ENCODE measurements at places on chromosomes 4 and X.

GRCh38 chr4:67436742-67437141 lies 108.6 kb downstream of the CENPC start:
- DNase-seq, result no peak

- no peak for DNase-seq
Measured at GRCh38 chr4:144903953-144904711, 193.9 kb downstream of the ANAPC10 start.

GRCh38 chr4:142350871-142351270 lies 495.2 kb downstream of the INPP4B start:
- peak; percentile 67 for DNase-seq

GRCh38 chr4:139611391-139611790 lies 54.2 kb upstream of the MGST2 start:
- no peak for DNase-seq

DNA sequence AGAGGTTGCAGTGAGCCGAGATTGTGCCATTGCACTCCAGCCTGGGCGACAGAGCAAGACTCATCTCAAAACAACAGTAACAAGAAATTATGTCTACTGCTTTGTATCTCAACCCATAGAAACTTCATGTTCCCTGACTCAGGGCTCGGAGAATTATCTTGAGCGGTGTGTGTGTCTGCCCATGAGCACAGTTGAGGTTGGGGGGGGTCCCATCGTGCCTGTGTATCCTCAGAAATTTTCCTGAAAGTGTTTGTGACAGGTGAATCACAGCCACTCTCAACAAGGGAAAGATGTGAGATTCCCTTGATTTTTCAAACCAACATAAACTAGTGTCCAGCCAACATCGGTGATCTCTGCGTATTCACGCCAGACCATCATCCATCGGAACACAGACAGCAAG lies 319.1 kb downstream of the ASMT start:
- no peak for DNase-seq

- DNase-seq, result peak; percentile 4
Measured at GRCh38 chr4:152209772-152210493, 326.0 kb downstream of the FBXW7 start.

DNA sequence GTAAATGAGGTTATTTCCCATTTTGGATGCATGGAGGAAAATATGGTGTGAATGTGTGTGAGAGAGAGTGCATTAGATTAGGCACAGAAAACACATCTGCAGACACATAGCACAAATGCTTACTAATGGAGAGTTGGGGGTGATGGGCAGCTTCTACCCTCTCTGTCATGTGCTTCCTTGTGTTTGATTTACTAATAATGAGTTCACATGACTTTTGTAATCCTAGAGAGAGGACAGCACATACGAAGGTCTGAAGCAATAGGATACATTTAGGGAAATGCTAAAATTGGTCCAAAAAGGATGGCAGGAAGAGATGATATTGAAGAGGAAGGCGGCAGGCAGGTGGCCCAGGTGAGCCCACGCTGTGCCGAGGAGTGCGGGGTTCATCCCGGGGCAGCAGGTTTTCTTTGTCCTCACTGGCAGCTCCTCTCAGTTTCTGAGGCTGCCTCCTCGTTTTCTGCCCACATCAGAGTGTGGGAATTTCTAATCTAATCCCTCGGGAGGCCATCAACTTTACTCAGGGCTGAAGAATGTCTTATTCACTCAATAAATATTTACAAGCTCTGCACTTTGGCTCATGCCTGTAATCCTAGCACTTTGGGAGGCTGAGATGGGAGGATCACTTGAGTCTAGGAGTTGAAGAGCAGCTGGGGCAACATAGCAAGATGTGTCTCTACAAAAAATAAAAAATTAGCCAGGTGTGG lies 15.9 kb upstream of the MAP9 start:
- DNase-seq, result peak; percentile 65

GRCh38 chr4:4990329-4990728 lies 28.9 kb downstream of the CYTL1 start:
- peak; percentile 86 for DNase-seq

GRCh38 chr4:175071123-175071522 lies 153.0 kb downstream of the ADAM29 start:
- DNase-seq, result no peak

DNA sequence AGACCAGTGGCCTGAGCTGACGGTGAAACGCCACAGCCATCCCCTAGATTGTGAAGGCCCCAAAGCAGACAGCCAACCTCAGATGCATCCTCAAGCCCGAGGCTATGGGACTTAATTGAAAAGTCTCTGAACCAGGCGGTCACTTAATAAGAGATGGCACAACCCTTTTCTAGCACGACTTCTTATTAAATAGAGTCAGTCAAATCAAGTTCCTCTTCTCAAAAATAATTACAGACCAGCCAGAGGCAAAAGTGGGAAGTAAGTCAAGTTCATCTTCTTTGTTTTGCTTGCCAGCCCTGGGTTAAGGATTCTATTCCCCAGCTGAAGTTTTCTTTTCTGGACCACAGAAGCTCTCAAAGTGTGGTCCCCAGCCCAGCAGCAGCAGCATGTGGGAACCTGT lies 9.7 kb upstream of the SH3KBP1 start:
- DNase-seq, result no peak

DNA sequence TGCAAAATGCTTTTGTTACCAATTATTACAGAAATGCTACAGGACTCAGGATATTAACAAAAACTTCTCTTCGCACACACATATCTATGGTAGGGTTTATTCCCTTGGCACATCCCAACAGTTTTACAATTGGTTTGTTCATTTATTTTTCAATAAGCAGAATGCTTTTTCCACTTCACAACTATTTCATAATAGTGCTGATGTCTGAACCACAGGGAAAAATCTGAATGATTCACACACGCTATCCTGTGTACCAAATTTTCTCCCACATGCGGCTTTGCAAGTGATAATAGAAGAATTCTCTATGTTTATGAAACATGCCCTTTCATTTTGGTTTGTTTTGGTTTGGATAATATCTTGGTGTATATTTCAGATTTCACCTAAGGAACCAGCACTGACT lies 725.7 kb upstream of the TENM3 start:
- peak; percentile 33 for DNase-seq

GRCh38 chrX:137563681-137564651 lies 2.0 kb upstream of the ZIC3 start:
- no peak for DNase-seq

DNA sequence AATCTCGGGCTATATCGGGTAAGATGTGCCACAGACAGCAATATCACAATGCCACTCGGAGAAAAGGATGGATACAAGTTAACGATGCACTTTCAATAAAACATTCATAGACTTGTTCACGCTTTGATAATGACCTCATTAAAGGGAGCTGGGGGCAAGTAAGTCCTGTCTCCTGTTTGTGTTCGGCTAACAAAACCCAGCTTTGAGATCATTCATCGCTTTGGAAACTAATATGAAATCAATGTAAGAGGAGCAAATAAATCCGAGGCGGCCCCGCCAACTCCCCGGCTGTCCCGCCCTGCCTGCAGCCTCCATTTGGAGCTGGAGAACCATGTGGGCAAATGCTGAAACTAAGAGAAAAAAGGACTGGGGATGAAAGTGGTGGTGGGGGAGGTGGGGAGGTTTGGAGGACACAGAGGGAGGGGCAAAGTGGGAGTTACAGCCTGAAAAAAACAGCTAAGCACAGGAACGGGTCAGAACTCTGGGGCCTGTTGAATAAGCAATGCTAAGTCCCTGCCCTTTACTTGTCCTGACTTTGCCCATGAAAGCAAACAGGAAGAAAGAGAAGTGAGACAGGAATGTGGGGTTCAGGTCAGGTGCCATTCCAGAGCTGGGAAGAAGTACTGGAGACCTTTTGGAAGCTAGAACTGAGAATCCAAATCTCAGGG lies 3.5 kb upstream of the GSX2 start:
- DNase-seq, result no peak

DNA sequence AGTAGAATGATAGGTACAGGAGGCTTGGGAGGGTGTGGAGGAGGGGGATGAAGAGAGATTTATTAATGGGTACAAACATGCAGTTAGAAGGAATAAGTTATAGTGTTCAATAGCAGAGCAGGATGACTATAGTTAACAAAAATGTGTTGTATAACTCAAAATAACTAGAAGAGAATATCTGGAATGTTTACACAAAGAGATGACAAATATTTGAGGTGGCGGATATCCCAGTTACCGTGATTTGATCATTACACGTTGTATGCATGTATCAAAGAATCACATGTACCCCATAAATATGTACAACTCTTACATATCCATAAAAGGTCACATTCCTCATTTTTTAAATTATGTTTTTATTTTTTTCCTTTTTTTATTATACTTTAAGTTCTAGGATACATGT lies 456.6 kb downstream of the MAGEB5 start:
- DNase-seq, result no peak

All from AG10803 (cell line).